ENCODE measurements at places on chromosomes 7 and 10.
A peak's percentile ranks its signal among the peaks of the same experiment; 100 is the strongest.

DNA sequence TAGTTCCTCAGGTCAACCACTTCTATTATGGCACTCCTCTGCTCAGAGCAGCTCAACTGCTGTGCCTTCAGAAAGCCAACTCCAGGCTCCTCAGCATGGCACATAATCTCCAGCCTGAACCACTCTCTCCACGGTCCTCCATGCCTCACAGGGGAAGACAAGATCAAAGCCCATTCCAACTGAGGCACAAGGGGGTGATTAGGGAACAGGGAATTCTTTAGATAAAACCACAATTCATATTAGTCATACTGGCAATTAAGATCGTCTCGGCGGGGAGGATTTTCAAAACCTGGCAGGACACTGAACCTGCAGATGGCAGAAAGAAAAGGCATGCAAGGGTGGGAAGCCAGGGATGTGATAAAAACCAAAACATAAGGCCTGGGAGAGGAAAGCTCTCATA lies 361.6 kb downstream of the FGFR2 start:
- no peak for DNase-seq

- no peak for DNase-seq
Measured at GRCh38 chr7:139294241-139294640, 46.9 kb upstream of the FMC1 start.

- no peak for DNase-seq
Measured at GRCh38 chr10:42990016-42990720, 86.7 kb upstream of the RET start.

DNA sequence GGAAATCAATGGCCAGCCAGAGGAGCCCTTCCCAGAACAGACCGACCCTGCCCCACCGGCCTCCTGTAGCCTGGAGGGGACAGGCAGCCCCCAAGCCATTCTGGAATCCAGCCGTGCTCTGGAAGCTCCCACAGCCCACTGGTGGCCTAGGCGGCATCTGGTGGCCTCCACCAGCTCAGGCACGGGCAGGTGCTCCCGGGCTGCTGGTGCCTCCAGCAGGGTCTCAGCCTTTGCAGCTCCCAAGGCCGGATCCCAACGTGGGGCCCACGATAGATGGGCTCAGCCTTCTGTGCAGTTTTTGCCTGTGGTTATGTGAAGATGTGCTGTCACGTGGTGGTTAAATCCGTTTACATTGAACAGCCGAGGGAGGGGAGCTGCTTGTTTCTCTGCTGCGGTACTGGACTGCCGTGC lies 44.4 kb downstream of the JAKMIP3 start:
- DNase-seq = peak; percentile 8

GRCh38 chr10:76012716-76013327 lies 581.4 kb downstream of the LRMDA start:
- DNase-seq = no peak
